Endothelial cell (in vitro differentiated cells): ENCODE measurements at places on chromosomes 2 and 18.

DNA sequence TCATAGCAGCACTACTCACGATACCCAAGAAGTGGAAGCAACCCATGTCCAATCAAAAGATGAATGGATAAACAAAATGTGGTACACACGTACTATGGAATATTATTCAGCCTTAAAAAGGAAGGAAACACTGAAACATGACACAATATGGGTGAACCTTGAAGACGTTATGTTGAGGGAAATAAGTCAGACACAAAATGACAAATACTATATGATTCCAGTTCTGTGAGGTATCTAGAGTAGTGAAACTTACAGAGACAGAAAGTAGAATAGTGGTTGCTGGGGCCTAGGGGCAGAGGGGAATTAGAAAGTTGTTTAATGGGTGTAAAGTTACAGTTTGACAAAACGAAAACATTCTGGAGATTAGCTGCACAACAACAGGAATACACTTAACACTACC lies 24.7 kb downstream of the TLK1 start:
- DNase-seq = no peak

- no peak for DNase-seq
Measured at GRCh38 chr18:63299837-63300745, 19.5 kb downstream of the BCL2 start.

DNA sequence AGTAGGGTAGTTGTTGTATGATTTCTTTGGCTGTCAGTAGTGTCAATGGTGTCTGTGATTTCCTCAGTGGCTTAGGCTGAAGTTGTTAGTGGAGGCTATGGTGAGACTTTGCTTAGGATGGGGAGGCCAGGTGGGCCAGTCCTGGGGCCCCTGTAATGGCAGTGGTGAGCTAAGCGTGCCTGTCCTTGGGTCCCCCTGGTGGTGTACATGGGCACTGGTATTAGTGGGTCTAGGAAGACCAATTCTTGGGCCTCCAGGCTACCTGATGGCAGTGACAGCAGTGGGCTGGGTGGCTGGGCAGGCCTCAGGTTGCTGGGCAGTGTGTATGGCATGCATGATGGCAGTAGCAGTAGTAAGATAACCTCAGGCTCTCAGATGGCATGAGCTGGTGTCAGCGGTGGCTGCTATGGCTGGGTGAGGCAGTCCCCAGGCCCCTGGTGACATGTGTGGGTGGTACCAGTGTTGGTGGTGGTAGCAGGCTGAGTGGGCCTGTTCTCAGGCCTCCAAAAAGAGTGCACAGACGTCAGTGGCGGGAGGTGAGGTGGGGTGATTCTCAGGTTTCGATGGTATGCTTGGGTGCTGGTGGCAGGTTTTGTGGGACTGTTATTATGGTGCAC lies 103.2 kb downstream of the KLHL14 start:
- DNase-seq = no peak

GRCh38 chr2:209189893-209190292 lies 234.0 kb upstream of the MAP2 start:
- DNase-seq = no peak

- DNase-seq = no peak
Measured at GRCh38 chr18:52546686-52547346, 206.8 kb downstream of the DCC start.

- peak; percentile 37 for DNase-seq
Measured at GRCh38 chr18:46283895-46284295, 179.7 kb downstream of the HAUS1 start.

DNA sequence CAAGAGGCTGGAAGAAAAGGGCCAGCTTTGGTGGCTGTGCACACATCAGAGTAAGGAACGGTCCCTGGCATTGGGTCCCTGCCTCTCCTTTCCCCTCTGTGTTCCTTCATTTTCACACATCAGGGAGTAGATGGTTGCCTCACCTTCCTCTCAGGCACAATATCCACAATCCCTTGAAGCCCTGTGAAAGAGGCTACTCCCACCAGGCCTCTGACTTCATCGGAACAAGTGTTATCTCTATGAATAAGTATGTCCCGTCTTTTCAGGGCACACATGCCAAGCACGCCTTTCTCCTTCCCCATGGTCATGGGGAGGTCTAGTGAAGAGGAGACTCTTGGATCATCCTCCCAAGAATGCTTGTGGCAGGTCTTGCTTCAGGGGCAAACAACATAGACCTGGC lies 61.2 kb upstream of the LMAN1 start:
- DNase-seq = no peak

DNA sequence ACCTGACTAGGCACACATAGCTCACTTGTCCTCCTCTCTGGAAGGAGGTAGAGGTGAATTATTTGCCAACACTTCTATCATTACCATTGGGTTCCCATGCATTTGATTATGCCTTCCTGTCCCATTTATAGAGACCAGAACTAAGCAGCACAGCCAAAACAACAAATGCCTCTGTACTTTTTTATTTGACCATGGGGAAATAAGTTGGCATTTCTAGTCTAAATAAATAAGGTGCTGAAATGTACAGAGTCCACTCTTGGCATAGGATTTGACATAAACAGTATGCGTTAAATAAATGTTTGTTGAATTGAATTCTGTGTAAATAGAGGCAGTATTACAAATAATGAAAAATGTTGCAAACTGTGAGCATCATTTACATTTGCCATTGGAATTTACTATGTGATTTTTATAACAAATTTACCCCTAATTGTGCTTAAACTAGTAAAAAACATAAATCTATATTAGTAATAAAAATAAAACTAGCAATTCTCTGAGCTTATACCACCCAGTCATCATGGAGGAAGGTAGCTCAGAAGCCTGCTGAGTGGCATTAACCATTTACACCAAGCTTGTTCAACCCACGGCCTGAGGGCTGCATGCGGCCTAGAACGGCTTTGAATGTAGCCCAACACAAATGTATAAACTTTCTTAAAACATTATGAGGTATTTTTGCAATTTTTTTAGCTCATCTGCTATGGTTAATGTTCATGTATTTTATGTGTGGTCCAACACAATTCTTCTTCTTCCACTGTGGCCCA lies 367.8 kb downstream of the FIGN start:
- no peak for DNase-seq

DNA sequence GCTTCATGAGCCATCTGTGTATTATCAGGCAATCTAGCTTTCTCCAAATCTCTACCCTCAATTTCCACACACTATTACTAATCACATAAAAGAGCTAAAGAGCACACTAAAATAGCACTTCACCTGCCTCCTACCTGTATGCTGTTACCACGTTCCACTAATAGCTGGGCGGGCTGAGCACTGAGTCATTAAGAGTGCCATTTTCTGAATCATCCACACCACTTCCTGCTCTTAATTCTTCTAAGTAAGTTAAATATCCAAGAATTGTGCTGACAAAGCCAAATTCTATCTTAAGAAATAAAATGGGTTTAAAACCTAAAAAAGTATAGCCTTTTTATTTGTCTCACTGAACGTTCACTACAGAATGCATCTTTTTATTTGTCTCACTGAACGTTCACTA lies 35.7 kb downstream of the NOL10 start:
- no peak for DNase-seq

- no peak for DNase-seq
Measured at GRCh38 chr2:11701206-11701605, 31.2 kb upstream of the NTSR2 start.

DNA sequence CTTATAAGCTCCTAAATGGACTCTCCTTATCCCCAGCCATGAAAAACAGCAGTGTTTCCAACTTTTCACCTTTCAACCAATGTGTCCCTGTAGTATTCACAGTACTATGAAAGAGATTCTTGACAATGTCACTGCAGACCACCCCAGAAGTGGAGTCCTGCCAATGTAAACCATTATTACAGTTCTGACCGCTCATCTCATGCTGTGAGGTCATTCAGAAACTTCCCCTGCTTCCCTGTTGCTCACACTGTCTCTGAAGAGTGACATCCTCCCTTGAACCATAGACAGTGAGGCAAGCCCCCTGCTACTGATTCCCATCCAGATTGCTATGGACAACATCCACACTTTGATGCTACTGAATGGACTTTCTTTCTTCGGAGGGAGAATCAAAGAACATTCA lies 1523.7 kb upstream of the ACVR2A start:
- no peak for DNase-seq

DNA sequence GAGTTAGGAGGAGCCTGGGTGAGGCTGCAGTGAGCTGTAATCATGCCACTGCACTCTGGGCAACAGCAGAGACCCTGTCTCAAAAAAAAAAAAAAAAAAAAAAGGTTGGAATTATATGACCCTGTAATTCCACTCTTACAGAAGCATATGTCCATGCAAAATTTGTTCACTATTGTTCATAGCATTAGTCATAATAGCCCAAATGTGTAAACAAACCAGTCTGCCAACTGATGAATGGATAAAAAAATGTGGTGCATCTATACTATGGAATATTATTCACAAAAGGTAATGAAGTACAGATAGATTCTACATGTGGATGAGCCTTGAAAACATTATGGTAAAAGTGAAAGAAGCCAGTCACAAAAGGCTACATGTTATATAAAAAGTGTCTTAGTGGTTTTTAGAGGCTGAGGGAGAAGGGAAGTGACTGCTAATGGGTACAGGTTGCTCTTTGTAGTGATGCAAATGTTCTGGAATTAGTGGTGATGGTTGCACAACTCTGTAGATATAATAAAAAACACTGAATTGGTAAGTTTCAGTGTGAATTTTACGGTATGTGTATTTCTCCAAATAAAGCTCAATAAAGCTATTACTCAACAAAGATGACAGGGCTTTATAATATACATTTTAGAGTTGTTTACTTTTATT lies 9.4 kb downstream of the COA5 start:
- no peak for DNase-seq

DNA sequence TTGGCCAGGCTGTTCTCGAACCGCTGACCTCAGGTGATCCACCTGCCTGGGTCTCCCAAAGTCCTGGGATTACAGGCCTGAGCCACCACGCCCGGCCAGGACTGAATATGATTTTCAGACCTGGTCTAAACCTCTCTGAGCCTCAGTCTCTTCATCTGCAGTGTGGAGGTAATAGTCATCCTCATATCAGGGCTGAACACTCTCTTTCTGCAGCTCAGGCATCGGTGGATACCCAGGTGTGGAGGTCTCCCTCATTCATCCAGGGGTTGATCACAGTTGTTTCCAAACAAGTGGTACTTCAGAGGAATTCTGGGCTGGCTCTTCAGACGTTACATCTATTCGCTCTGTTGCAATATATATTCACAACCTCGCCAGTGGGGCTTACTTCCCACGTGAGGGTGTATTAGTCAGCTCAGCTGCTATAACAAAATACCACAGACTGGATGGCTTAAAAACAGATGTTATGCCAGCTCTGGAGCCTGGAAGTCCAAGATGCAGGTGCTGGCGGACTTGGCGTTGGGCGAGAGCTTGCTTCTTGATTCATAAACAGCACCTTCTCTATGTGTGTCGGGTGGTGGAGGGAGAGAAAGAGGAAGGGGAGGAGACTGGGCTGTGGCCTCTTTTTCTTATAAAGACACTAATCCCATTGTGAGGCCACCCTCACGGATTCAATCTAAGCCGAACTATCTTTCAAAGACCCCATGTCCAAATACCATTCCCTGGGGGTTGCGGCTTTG lies 2.9 kb upstream of the MBP start:
- DNase-seq = no peak

DNA sequence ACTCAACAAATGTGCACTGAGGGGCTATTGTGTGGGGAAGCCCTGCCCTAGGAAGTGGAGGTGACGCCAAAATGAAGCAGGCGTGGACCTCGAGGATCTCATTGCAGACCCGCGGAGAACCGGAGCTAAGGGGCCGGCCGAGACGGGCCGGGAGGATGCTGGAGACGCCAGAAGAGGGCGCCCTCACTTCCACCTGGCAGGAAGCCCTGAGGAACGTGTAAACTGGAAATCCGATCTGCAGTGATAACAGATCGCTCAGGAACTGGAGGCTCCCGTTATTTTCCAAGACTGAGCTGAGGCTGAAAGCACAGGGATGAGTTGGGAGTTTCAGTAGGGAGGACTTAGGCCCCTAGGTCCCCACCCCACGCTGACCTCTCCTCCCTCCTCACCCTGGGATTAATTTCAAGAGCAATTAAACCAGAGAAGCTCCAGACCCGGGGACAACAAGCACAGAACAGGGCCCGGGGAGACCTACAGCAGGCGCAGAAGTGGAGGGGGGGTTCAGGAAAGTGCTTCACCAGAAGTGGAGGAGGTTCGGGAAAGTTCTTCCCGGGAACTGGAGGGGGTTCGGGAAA lies 7.7 kb upstream of the COL6A3 start:
- peak; percentile 84 for DNase-seq
